ENCODE measurements at places on chromosomes 1 and 21.

DNA sequence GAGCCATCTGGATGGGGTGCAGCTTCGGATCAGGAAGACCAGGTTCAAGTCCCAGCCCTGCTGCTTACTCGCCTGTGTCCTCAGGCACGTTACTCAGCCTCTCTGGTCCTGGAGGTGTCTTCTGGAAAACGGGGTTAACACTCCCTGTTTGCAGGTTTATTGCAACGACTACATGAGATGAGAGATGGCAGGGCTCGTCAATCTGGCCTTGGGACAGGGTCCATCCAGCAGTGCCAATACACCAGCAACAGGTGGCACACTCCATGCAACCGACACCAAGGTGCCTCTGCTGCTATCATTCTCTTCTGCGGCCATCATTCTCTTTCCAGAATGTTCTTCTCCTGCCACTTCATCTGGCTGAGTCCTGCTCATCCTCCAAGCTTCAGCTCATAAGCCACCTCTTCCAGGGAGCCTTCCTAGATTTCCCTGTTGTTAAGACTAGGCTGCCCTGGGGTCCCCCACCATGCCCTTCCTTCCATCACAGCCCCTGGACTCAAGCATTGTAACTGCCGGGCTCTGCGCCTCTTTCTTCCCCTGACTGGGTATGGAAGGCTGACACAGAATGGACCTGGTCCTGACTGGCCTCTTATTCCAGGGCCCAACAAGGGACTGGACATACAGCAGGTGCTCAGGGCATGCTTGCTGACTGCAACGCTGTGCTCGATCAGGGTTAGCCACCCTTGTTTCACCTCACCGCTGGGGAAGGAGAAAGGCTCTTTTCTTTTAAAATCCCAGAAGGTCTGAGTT, 87.4 kb downstream of the DMRTB1 start:
- DNase-seq: no peak

DNA sequence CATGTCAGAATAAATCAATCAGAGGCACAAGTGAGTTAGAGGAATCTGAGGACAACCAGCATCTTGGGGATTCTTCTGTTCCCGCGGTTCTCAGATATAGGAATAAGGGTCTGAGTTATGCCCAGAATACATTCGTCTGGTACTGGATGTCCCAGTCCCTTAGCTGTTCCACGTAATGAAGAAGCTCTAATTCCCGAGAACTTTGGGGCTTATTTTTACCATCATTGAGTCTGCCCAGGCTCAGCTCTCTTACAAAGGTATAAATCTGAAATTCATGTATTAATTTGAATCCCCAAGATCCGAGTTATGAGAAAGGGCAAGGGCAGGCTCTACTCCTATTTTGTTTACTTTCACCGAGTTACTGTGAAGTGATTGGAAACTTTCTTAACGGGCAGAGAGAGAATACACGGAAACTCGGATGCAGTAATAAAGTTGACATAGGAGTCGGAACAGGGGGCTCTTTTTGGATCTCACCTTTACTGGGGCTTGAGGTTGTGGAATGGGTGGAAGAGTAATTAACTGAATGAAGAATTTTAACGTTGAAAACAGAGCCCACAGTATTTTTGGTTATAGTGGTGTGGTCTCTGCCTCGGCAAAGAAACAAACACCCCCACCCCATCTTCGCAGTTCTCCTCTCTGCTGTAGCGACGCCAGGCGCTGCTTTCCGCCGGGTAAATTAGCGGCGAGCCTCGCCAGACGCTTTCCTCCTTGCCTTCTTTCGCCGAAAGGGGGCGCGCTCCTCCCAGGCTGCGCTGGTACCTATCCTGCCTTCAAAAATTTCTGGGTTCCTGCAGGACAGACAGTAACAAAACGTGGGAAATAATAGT, 7.1 kb downstream of the PRRX1 start:
- no peak for DNase-seq

DNA sequence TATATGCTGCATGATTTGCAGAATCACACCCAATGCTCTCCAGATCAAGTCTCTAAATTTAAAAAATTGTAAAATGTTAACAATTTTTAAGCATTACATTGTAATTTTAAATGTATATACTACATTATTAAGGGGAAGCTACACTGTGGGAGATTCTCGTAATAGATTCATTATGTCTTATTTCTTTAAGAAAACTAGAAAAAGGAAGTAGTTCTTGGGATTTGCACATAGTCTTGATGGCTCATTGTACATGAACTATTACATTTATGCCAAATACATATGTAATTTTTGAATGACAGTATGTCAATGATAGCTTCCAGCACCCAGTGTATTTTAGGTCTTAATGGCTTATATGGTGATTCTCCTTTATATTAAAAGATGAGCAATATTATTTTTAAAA, 250.3 kb downstream of the PTPRC start:
- no peak for DNase-seq

DNA sequence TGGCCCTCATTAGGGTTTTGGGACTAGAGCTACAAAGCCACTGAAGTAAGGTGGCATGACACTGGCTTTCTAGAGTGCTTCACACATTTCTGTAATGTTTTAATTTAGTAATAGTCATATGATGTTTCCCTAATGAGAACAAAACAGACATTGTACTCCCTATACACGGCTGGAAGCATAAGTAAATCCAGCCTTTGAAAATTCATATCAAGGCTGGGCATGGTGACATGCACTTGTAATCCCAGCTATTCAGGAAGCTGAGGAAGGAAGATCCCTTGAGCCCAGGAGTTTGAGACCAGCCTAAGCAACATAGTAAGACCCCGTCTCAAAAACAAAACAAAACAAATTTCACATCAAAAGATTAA, 7.4 kb downstream of the USP48 start:
- no peak for DNase-seq

GRCh38 chr1:41639332-41639936, 155.0 kb upstream of the EDN2 start:
- DNase-seq: no peak

DNA sequence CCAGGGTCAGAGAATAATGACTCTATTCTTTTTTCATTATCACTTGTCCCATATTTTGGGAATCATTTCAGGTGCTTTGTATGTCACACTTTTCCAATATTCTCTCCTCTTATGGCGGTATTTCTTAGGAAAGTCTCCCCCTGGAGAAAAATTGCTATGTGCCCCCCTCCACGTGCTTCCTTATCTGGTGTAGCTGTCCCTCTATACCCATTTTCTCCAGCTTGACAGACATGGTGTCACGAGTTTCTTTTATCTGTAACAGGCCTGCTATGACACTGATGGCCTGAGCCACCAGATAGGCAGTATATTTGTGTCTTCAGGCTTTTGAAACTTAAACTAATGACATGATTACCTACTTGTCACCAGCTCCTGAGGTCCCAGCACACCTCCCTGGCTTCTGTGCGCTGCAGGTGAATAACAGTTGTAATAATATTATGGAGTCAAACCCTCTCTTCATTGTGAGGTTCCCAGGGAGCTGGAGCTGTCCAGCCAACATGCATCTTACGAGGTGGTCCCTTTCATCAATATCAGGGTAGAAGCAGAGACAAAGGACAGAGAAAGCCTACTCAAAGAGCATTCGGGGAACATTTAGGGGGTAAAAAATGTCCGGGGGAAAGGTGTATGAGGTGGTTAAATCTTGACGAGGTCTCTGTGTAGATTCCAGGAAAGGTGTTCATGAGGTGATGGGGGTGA, 71.2 kb upstream of the DUSP10 start:
- no peak for DNase-seq

- no peak for DNase-seq
These were observed 468.1 kb downstream of the RPS6KC1 start for GRCh38 chr1:213519098-213519497.

- peak; percentile 56 for DNase-seq
These were observed 34.9 kb upstream of the PPP1R15B start for GRCh38 chr1:204446413-204447111.

DNA sequence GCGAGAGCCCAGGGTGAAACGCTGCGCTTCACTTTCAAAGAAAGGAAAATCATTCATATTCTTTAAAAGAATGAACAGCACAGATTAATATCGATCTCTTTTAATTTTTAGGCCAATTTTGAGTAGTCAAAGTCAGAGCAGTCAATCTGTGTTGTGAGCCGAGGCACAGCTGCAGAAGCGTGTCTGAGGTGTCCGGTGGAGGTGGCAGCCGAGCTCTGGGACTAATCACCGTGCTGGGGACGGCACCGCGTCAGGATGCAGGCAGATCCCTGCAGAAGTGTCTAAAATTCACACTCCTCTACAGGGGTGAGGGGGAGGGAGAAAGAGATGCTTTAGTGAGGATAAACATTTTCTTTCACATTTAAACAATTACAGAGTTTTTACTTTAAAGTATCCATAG, 4.1 kb downstream of the TFF1 start:
- DNase-seq: no peak

DNA sequence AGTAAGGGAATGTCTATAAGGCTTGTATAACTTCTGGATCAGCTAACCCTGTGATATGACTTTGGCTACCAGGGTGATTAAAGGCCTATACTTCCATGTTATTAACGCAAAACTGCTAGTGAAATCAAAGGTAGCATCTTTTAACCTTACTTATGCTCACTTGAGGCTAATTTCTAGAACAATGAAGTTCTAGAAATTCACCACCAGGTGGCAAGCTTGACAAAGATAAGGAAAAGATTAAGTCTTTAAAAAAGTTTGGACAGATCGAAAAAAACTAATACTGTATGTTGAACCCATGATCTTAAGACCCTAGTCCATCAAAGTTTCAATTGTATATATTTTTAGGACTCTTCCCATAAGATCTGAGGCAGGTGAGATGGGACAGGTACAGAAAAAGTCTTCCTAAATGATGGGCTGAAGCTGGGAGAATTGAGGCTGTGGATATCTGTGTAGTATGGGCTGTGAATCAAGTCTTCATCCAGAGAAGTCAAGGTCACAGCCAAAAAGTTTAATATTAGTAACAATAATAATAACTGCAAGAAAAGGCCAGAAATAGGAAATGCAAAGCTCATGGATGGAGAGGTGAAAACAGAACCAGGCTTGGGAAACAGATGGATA, 18.8 kb downstream of the KYAT3 start:
- no peak for DNase-seq

- no peak for DNase-seq
These were observed 109.8 kb downstream of the ETS2 start for GRCh38 chr21:38915546-38915945.

GRCh38 chr21:33684923-33685560, 42.7 kb downstream of the ITSN1 start:
- no peak for DNase-seq

GRCh38 chr1:7621334-7622219, 149.5 kb upstream of the VAMP3 start:
- DNase-seq: no peak

DNA sequence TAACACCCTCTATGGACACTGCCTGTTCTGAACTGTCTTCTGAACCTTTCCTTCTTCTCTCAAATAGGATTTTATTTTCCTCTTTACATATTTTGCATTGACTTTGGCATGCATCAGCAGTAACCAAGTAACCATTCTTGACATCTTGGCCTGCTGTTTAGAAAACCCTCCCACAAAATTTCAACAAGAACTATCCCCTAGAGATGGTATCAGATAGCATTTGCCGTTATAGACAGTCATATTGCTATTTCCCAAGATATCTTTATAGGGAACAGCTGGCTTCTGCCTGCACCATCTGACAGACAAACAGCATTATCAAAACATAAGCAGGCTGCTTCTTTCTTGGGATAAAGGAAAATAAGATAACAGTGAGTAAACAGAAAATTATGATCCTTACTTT, 54.7 kb downstream of the LHX8 start:
- no peak for DNase-seq

GRCh38 chr1:2311184-2312032, 79.9 kb downstream of the MORN1 start:
- peak; percentile 44 for DNase-seq
